ENCODE measurements at places on chromosomes 4 and X.

- no peak within 1 kb of the TSS for H3K4me3 ChIP-seq
- H3K27me3 ChIP-seq: peaks cover 52% of the 10 kb centered on the region
- H3K36me3 ChIP-seq: no peaks in the 10 kb centered on the region
These were observed at the start of gene ADGRL3 for GRCh38 chr4:61200187-61200915. TSS of gene ADGRL3 (plus strand) at chr4:61200326.

GRCh38 chr4:24210332-24210902 is 320.6 kb upstream of the PPARGC1A start:
- DNase-seq: no peak
- no peaks in the 10 kb centered on the region for H3K36me3 ChIP-seq
- no peak overlapping the region for H3K4me3 ChIP-seq
- H3K27ac ChIP-seq: no peak overlapping the region
- no peaks in the 10 kb centered on the region for H3K27me3 ChIP-seq

GRCh38 chrX:118496763-118497079 is 1.1 kb downstream of the DOCK11 start:
- peaks cover 33% of the 10 kb centered on the region for H3K4me1 ChIP-seq
- peaks cover 13% of the 10 kb centered on the region for H3K27me3 ChIP-seq
- no peak for DNase-seq
- H3K36me3 ChIP-seq: peaks cover 4% of the 10 kb centered on the region
- peak overlapping the region; percentile 96 for H3K4me3 ChIP-seq

GRCh38 chr4:113978561-113979147 is 793 bp downstream of the ARSJ start:
- H3K4me3 ChIP-seq: peak overlapping the region; percentile 74
- peaks cover 20% of the 10 kb centered on the region for H3K4me1 ChIP-seq
- no peaks in the 10 kb centered on the region for H3K36me3 ChIP-seq
- no peak overlapping the region for H3K27ac ChIP-seq
- peaks cover 56% of the 10 kb centered on the region for H3K27me3 ChIP-seq
- no peak for DNase-seq

DNA sequence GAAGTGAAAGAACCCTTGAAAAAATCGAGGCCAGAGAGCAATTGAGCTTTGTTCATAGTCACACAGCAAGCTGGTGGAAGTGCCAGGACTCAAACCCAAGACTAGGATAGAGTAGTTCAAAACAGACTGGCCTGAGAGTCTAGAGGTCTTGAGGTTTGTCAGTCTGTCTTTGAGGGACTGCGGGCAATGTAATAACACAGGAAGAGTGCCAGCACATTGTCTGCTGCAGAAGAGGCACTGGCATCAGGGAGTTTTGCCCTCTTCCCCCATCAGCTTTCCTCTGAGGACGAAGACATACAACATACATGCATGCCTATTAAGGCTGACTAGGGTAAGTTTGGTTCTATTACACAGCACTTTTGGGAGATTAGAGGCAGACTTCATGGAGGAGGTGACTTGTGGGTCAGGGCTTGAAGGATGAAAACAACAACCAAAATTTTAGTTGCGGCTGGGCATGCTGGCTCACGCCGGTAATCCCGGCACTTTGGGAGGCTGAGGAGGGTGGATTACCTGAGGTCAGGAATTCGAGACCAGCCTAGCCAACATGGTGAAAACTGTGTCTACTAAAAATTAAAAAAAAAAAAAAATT is 64.1 kb upstream of the LAS1L start:
- H3K4me3 ChIP-seq: peak overlapping the region; percentile 70
- peaks cover 85% of the 10 kb centered on the region for H3K4me1 ChIP-seq

- no peak overlapping the region for H3K4me3 ChIP-seq
- H3K27me3 ChIP-seq: no peaks in the 10 kb centered on the region
- no peaks in the 10 kb centered on the region for H3K4me1 ChIP-seq
- H3K27ac ChIP-seq: no peak overlapping the region
- no peaks in the 10 kb centered on the region for H3K36me3 ChIP-seq
These were observed 89.7 kb downstream of the EPHA5 start for GRCh38 chr4:65580551-65580950.

GRCh38 chr4:2301225-2301642 is 39.3 kb upstream of the MXD4 start:
- no peaks in the 10 kb centered on the region for H3K27me3 ChIP-seq
- H3K4me3 ChIP-seq: no peak overlapping the region
- H3K4me1 ChIP-seq: peaks cover 17% of the 10 kb centered on the region
- no peak for DNase-seq
- H3K27ac ChIP-seq: no peak overlapping the region
- peaks cover 5% of the 10 kb centered on the region for H3K36me3 ChIP-seq

GRCh38 chr4:76199664-76200211 is 13.9 kb downstream of the SCARB2 start:
- no peaks in the 10 kb centered on the region for H3K27me3 ChIP-seq
- H3K4me1 ChIP-seq: peaks cover 53% of the 10 kb centered on the region
- peak overlapping the region; percentile 47 for H3K4me3 ChIP-seq
- DNase-seq: no peak
- H3K27ac ChIP-seq: peak overlapping the region; percentile 71

- H3K27me3 ChIP-seq: no peaks in the 10 kb centered on the region
- peaks cover 12% of the 10 kb centered on the region for H3K36me3 ChIP-seq
- no peak overlapping the region for H3K27ac ChIP-seq
- no peak for DNase-seq
These were observed 2.9 kb upstream of the AGA start for GRCh38 chr4:177444911-177445736.

DNA sequence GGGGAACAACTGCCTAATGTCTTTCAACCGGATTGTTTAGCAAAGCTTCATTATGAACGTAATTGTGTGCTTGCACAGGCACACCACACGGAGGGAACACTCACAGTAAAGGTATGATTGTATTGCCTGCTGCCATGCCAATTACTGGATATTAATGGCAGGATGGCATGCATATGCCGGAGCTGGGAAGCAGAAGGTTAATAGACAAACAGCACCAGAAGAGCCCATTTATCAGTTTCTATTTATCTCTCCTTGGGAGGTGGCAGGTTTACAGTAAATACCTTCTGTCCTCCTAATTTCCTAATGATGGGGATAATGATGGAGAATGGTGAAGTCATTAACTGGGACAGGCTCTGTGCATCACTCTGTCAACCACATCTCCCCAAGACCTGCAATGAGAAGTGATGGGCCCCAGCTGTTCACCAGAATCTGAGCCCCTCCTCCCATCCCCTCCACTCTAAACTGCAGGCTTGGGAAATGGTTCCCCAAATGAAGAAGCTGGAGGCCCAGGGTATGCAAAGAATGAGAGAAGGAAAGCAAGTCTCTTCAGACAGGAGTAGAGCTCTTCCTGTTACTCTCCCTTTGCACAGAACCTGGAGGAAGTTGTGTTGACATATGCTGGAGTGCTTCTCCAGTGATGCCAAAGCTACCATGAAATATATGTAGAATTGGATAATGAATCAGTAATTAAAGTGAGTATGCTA is 160.8 kb downstream of the NAA11 start:
- H3K27me3 ChIP-seq: no peaks in the 10 kb centered on the region
- DNase-seq: no peak
- H3K36me3 ChIP-seq: no peaks in the 10 kb centered on the region
- H3K27ac ChIP-seq: no peak overlapping the region
- no peaks in the 10 kb centered on the region for H3K4me1 ChIP-seq

- no peak overlapping the region for H3K27ac ChIP-seq
- no peak for DNase-seq
- no peaks in the 10 kb centered on the region for H3K36me3 ChIP-seq
- H3K4me3 ChIP-seq: no peak overlapping the region
- H3K4me1 ChIP-seq: no peaks in the 10 kb centered on the region
These were observed 21.3 kb upstream of the CXCL6 start for GRCh38 chr4:73815145-73815544.

DNA sequence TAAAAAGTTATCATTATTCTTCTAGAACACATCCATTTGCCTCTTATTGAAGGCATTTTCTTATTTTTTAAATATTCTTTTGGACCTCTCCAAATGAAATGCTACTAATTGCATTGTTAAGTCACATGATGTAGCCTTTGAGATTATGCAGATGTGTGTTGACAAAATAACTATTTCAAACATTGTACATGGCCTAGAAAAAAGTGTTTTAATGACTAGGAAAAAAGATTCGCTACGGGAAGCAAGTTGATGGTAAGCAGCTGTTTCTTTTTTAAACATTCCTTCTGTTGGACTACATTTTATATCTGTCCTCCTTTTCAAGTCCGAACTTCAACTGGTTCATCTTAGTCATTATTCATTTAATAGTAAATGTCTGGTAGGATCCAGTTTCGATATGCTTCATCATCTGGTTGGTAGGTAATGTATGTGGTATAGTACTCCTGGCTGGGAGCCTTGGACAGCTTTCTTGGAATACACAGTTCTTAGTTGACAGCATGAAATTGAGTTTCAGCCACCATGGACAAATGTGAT is 34.3 kb upstream of the GUCY1A1 start:
- DNase-seq: no peak
- no peak overlapping the region for H3K27ac ChIP-seq
- H3K4me3 ChIP-seq: no peak overlapping the region
- H3K36me3 ChIP-seq: no peaks in the 10 kb centered on the region
- peaks cover 16% of the 10 kb centered on the region for H3K4me1 ChIP-seq

DNA sequence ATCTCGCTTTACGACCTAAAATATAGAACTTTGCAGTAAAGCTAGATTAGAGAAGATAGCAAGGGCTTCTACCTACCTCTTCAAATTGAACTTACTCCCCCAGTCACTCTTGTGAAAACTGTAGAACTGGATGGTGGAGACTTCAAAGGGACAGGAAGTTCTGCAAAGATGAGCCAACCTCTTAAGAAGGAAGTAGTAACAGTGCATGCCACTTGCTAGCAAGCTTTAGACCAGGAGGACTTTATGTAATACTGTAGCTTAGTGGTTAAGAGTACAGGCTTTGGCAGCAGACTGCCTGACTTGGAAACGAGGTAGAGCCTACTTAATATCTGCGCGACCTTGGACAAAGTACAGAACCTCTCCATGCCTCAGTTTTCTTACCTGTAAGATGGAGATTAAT is 27.5 kb upstream of the VBP1 start:
- H3K36me3 ChIP-seq: peaks cover 9% of the 10 kb centered on the region
- H3K4me1 ChIP-seq: peaks cover 37% of the 10 kb centered on the region
- peak overlapping the region; percentile 58 for H3K27ac ChIP-seq
- no peaks in the 10 kb centered on the region for H3K27me3 ChIP-seq
- peak overlapping the region; percentile 42 for H3K4me3 ChIP-seq
- DNase-seq: no peak

DNA sequence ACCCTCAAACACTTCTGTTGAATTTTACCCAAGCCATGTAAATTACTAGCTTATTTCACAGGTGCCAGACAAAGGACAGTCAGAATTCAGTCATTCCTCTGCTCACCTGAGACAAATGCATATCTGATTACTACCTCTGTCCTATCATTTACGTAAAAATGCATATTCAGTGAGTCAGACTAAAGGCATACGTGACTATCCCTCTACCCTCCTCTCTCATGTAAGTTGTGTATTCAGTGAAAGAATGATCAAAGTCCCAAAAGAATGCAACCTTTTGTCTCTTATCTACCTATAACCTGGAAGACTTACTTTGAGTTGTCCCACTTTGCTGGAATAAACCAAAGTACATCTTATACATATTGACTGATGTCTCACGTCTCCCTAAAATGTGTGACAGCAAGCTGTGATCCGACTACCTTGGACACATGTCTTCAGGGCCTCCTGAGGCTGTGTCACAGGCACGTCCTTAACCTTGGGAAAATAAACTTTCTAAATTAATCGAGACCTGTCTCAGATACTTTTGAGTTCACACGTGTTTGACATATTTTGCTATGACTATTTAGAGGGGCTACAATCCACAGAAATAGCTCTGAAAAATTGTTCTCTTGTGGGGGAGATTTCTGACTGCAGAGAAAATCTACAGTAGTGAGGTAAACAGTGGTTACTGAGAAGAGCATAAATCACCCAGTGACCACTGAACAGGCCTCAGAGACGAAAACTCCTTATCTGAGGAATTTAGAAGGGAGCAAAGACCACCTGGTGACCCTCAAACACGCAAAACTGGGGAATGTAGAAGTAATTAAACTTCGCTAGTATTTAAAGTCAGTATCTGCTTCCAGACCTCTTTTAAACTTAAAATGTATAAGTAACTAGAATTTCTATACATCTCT is 1575.8 kb downstream of the STIM2 start:
- no peaks in the 10 kb centered on the region for H3K36me3 ChIP-seq
- no peak overlapping the region for H3K4me3 ChIP-seq
- H3K27me3 ChIP-seq: no peaks in the 10 kb centered on the region

DNA sequence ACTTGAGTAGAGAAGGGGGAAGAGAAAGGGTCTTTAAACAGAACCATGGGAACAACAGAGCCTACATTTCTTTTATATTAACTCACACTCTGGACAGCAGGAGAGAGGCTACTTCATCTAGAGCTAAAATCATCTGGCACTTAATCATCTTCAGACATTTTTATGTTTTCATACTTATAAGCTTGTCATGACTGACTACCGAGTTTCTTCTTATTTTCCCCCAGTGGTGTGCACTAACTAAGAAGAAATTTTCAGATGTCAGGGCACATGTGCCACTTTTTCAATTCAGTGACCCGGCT is 11.8 kb upstream of the RTL5 start:
- peaks cover 71% of the 10 kb centered on the region for H3K27me3 ChIP-seq
- H3K27ac ChIP-seq: no peak overlapping the region
- H3K4me1 ChIP-seq: peaks cover 28% of the 10 kb centered on the region
- H3K36me3 ChIP-seq: no peaks in the 10 kb centered on the region

DNA sequence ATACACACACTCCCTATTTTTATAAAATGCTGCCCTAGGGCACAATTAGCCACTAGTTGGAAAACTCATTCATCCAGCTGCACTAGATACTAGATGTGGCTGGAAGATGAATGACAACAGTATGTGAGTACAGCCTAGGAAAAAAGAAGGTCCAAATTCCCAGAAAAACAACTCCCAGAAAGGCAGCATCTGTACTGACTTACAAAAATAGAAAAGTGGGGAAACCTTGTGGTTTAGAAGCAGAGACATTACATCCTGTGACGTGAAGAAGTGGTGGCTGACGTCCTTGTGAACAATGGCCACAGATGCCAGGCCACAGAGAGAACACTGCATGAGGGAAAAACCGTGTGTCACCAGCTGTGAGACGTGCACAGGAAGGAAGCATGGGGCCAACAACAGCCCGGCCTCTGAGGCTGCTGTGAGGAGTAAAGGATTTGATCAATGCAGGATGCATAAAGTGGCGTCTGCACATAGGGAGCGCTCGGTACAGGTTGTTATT is 81.2 kb downstream of the SPRY1 start:
- H3K27me3 ChIP-seq: no peaks in the 10 kb centered on the region
- no peaks in the 10 kb centered on the region for H3K36me3 ChIP-seq
- peak; percentile 52 for DNase-seq
- H3K27ac ChIP-seq: peak overlapping the region; percentile 23
